ENCODE measurements at places on chromosomes 5 and 9. TPM values are rescaled to one million over a fixed set of nuclear protein-coding genes. Genes with fewer than 3 reads are reported as not detected.

Gene MAP1B
- total RNA-seq = 65.7 TPM

Gene GDF9
- 0.42 TPM for total RNA-seq

Gene ANKRD55
- not detected for total RNA-seq

Gene ROPN1L
- total RNA-seq = not detected

- no peak for DNase-seq
Measured at GRCh38 chr5:94508461-94509148, 109.8 kb downstream of the KIAA0825 start.

GRCh38 chr5:158614951-158615350 lies 484.8 kb downstream of the EBF1 start:
- DNase-seq = no peak

DNA sequence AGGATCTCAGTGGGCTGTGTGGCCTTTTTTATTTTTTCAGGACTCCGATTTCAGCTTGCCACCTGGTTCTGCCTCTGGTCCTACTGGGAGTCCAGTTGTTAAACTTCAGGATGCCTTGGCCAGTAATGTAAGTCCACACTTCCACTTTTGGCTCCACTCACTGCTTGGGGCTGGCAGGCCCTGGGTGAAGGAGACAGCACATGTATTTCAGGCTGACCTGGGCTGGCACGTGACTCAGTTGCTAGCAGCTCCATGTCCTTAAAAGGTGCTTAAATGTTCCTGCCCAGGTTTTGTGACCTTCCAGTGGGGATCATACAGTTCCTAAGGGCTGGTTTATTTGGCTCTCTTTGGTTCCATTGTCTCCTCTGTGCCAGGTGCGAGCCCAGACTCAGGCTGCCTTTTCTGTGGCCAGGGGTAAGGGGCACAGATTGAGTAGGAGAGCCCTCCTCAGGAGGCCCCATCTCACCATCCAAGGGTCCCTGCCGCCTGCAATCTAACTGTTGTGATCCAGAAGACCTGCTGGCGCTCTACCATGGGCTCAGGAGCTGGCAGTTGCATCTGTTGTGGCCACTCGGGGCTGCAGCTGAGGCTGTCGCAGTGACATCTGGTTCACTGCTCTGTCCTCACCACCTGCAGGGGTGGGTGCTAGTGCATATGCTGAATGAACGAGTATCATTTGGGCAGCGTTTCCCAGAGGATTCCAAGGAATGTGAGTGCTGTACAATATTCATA lies 19.2 kb upstream of the POMT1 start:
- no peak for DNase-seq

- no peak for DNase-seq
Measured at GRCh38 chr5:123000731-123001130, 35.8 kb downstream of the PPIC start.

DNA sequence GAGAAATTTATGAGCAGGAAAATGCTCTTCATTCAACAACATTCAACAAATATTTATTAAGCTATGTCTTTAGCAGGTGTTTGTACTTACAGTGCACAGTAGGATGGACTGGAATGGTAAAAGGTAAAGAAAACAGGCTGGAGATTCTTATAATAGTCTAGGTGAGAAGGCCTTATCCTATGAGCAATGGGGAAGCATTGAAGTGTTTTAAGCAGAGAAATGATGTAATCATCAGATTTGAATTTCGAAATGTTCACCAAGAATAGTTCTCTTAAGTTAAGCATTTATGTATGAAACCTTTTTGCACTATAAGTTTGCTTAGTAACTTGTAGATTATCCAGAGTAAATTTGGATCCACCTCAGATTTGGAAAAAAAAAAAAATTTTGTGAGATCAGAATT lies 209.3 kb downstream of the NR3C1 start:
- no peak for DNase-seq

DNA sequence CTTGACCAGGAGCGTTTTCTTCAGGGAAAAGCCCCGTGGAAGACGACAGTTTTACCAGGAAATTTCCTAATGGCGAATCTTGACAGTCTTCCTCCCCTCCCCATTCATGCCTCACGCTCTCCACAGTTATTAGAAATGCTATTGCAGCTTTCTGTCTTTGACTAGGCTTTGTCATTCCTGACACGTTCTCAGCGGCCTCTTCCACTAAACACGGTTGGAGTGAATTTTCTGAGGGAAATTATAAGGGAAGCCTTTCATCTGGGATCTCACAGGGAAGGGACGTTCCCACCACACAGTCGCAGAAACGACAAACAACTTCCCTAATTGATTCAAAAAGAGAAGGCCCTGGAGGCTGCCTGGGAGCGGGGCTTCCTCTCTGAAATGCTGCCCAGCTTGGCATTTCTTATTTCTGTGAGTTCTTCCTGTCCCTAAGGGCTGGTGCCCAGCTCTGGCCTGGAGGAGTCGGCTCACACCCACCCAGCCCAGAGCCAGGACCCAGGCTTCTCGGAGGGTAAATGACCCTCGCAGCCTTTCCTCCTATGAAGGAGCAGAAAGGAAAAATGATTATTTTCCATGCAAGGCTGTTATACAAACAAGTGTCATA lies 57.1 kb upstream of the PPP1R26 start:
- no peak for DNase-seq

DNA sequence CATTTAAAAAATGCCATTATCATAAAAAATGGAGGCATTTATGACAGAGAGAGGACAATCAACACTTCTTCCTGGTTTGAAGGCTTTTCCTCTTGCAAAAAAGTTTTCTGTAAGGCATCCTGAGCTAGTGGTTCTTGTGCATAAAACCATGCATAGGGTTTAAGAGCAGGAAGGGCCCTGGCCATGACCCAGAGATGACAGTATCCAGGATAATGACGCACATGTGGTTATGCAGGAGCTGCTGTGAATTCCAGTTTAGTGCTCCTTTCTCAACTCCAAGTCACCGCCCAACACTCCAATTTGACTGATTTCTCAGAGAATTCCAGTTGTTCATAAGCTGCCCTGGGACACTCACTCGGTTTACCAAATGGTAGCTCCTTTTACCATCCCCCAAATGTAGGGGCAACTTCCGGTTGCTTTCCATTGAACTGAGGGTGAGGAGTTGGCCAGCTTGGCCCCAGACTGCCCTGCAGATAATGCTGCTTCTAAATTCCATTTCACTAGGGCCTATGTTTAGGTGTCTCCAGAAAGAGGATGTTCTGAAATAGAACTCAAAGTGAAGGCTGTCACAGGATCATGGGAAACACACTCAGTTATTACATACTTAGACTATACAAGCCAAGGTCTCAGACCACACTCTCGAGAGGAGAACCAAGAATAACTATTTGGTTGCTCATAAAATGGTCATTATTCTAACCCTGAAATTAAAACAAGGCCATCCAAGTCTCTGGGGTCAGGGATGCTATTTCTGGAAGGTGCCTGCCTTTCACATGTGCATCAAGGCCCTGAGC lies 179.1 kb downstream of the SLIT3 start:
- DNase-seq = no peak

- DNase-seq = no peak
Measured at GRCh38 chr5:124744170-124744971, 2.1 kb downstream of the ZNF608 start.

DNA sequence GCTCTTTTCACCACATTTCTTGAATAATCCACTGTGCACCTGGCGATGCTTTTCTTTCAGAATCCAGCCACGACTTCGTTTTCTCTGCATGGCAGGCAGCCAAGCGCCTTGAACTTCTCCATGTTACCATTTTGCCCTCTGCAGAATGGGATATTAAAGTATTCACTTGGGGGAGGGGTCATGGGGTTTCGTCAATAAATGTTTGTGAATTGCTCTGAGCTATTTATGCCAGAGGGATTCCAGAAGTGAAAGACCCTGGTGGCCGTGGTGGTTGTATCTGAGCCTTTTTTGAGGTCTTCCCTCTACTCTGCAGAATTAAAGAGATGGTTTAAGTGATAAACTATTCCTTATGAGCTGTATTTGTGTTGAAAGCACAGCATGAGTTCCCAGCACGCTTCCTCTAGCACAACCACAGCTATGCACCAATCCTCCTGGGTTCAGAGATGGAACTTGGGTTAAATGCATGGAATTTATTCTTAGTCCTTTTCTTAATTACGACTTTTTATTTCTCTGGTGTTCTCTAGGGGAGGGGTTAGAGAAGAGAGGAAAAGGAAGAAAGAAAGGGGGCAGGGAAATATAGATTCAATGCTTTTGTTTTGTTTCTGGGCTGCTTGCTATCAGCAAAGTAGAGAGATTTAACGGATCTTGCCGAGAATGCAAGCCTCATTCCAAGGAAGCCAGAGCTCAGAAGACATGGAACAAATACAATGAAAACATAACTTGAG lies 478.2 kb upstream of the TNC start:
- DNase-seq = no peak

- no peak for DNase-seq
Measured at GRCh38 chr5:74007193-74007592, 381.2 kb downstream of the ARHGEF28 start.
